Activated T-cell treated with anti-CD3 and anti-CD28 coated beads, Interleukin-2, amount 50 U/mL, for 4 hours (primary cell): ENCODE measurements at places on chromosomes 5 and 9. TPM values are rescaled to one million over a fixed set of nuclear protein-coding genes. Genes with fewer than 3 reads are reported as not detected.
A peak's percentile ranks its signal among the peaks of the same experiment; 100 is the strongest.

Gene PCDHGB3
- total RNA-seq, result 0.10 TPM

Gene PCDHGB1
- total RNA-seq, result not detected

Gene KLHL3
- 2.6 TPM for total RNA-seq

Gene KLF9
- 21.3 TPM for total RNA-seq

Gene GABBR2
- total RNA-seq, result not detected

Gene MROH2B
- total RNA-seq, result not detected

Gene ROPN1L
- not detected for total RNA-seq

GRCh38 chr9:130276121-130276520 lies 10.6 kb downstream of the HMCN2 start:
- DNase-seq, result no peak

GRCh38 chr5:2511126-2511525 lies 240.4 kb downstream of the IRX2 start:
- DNase-seq, result no peak

GRCh38 chr9:121486043-121486442 lies 13.6 kb downstream of the GGTA1 start:
- no peak for DNase-seq

- peak; percentile 18 for DNase-seq
These were observed 772 bp downstream of the DCAF10 start for GRCh38 chr9:37801287-37801850.

GRCh38 chr5:55706230-55706629 lies 5.9 kb downstream of the SLC38A9 start:
- DNase-seq, result no peak

DNA sequence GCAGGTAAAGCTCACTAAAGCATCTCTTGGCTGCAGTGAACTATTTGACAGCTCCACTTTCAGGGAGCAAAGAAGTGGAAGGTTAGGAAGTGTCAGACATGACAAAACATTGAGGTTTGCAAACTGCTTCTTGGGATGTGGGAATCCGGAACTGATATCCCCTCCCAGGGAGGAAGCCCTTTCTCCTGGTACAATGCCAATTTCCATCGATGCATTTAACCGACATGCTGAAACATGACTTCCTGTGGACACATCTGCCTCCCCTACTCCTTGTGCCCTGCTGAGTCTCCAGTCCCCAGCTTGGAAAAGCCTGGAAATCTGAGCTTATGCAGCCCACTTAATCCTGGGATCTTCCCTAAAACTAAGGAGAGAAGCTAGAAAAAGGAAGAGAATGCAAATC lies 323.1 kb upstream of the DAP start:
- DNase-seq, result no peak

- peak; percentile 54 for DNase-seq
These were observed 723 bp downstream of the SNX18 start for GRCh38 chr5:54518146-54518817.

GRCh38 chr9:130825351-130825651 lies 9.8 kb upstream of the ABL1 start:
- DNase-seq, result no peak

DNA sequence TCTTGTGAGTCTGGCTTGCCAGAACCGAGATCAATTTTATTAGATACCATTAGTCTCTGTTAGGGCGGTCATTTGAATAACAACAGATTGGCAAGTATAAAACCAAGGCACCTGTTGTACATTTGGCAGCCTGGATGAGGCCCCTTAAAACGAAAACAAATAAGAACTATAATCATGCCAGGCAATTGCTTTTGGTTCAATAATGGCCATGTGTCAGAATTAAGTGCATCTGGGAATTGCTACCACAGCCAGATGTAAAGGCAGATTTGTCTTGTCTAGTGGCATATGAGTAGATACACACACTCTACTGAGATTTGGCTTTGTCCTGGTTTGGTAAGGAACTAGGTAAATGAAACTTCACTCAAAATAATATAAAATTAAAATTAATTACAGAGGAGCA lies 1046.2 kb upstream of the DMAC1 start:
- DNase-seq, result no peak
